Astrocyte (in vitro differentiated cells and primary cell): ENCODE measurements at places on chromosomes 7 and 10.
A peak's percentile ranks its signal among the peaks of the same experiment; 100 is the strongest.

DNA sequence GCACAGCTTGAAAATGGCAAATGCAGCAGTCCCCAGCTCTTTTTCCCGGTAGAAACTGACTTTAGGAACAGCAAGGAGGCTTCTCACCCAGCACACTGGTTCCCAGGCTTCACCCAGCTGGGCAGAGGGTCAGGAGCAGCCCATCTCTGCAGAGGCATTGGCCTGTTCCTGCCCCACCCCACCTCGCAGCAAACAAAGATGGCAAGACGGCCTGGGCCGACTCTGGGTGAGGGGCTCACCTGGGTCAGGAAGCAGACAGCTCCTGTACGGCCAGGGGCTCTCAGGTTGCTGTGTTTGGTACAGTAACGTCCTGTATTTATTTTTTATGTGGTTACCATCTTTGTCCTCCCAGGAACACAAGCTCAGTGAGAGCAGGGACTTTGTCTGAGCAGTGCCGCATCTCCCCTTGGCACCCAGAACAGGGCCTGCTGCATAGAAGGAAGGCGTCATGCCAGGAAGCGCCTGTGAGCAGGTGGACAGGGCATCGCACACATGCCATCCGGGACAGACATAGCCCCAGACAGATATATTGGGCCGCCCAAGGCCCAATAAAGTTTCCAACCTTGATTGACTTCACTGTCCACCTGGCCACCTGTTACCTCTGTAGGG lies 585.0 kb upstream of the FOXK1 start:
- DNase-seq = no peak

- no peak for DNase-seq
Observed at GRCh38 chr10:6445671-6446316, 134.3 kb downstream of the PRKCQ start.

GRCh38 chr7:73652541-73652949 lies 15.1 kb upstream of the VPS37D start:
- DNase-seq = no peak

DNA sequence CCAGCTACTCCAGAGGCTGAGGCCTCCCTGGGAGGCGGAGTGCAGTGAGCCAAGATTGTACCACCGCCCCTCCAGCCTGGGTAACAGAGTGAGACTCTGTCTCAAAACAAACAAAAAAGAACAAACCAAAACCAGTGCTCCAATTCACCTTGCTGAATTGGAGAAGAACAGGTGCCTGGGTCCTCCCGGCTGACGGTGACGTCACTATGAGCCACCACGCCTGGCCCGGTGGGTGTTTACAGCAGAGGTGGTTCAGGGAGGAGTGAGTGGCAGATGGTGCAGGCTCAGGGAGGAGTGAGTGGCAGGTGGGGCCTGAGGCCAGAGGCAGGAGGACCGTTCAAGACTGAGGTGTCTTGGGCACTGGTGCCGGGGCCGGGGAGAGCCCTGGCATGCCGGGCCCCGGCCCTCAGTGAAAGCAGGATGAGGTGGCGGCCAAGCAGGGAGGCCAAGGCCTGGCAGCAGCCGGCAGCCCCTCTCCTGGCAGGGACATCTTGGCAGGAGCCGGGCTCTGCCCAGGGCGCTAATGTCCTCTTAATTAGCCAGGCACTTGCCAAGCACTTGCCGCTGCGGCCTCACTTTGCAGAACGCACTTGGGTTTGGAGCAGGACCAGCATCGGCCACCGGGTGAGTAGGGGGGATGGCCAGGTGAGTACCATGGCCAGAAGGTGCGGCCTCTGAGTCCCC lies 162.8 kb upstream of the TNRC18 start:
- DNase-seq = no peak

DNA sequence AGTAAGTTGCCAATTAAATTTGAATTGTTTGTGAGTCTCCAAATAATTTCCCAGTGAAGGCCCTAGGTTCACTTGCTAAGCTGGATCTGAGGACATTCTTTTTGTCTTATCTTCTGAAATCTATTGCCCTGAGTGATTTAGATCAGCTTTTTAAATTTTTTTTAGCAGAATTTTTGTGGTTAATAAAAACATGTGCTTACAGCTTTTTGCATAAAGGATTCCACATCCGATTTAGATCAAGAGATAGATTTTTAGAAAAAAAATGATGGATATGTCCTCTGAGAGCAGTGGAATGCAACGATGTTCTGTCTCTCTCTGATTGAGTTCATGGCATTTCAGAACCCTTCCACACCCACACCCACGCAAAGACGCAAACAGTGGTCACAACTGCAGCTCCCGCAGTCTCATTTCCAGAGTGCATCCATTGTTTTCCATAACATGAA lies 358.8 kb downstream of the SUGCT start:
- peak; percentile 22 for DNase-seq

DNA sequence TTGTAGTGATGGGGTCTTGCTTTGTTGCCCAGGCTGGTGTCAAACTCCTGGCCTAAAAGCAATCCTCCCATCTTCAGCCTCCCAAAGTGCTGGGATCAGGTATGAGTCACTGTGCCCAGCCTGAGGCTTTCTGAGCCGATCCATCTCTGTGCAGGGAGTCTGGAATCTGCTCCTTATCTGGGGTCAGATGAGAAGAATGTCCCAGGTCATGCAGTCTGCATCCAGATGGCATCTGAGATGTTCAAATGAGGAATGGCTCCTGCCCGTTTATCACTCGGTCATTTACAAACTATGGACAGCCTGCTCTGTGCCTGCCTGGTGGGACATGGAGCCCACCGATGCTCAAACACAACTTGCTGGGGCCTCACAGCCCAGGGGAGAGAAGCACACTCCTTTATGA lies 11.1 kb upstream of the SLC18A3 start:
- DNase-seq = no peak

GRCh38 chr7:8143151-8143874 lies 118.7 kb downstream of the ICA1 start:
- no peak for DNase-seq

- peak; percentile 7 for DNase-seq
Observed at GRCh38 chr10:62464308-62464707, 90.1 kb downstream of the ZNF365 start.

- DNase-seq = no peak
Observed at GRCh38 chr10:103916876-103917275, 1.1 kb downstream of the STN1 start.

GRCh38 chr7:33642312-33642711 lies 263.0 kb upstream of the BMPER start:
- no peak for DNase-seq

DNA sequence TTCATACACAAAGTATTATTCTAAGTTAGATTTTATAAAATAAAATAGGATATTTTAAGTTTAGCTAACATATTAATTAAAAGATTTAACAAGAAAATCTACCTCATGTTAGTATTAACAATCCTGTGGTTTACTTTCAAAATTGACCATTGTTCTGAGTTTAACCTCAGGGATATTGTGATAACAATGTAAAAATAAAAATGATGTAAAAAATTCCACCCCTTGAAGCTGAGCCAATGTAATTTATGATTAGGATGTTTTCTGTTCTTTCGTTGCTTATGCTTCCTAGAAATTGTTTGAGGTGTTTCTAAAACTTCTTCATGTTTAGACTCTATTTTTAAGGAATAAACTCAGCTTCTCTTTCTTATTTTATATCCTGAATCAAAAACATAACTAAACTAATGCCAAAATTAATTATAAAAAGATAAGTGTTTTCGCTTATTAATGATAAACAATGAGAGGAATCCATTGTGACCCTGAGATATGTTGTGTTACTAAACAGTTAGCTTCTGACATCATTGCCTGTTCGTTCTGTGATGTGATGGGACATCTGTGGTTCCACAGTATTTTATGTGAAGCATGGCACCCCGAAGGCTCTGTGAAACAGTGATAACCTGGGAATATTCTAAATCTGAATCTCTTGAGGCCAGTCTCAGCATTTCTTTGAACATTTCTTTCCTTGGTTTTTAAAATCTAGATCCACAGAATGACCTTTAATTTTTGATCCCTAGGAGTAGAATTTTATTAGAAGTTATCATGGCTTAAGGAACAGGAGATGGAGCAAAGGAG lies 340.8 kb downstream of the ARL4A start:
- no peak for DNase-seq

DNA sequence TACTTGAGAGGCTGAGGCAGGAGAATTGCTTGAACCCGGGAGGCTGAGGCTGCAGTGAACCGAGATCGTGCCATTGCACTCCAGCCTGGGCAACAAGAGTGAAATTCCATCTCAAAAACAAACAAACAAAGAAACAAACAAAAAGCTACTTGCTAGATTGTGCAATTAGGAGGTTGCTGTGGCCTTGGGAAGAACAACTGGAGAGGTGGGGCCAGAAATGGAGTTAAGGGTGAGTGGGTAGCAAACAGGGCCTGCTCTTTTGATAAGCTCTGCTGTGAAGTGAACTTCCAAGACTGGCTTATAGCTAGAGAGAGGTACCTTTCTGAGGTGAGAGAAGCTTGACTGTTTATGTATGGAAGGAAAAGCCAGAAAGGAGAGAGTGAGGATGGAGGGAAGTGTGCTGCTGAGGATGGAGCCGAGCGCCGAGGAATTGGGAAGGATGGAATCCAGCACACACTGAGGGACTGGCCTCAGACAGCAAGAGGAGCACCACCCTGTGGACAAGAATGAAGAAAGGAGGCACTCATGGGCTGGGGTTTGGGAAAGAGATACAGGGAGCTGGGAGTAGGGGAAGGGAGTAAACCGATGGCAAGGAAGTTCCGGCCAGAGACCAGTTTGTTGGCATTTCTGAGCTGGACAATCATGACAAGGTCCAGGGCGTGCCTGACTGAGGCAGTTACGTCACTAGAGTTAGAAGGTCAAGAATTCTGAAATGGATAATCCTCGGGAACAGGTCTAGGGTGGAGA lies 7.0 kb upstream of the RPEL1 start:
- peak; percentile 34 for DNase-seq

- DNase-seq = peak; percentile 53
Observed at GRCh38 chr10:69065406-69066361, 22.2 kb upstream of the SRGN start.

DNA sequence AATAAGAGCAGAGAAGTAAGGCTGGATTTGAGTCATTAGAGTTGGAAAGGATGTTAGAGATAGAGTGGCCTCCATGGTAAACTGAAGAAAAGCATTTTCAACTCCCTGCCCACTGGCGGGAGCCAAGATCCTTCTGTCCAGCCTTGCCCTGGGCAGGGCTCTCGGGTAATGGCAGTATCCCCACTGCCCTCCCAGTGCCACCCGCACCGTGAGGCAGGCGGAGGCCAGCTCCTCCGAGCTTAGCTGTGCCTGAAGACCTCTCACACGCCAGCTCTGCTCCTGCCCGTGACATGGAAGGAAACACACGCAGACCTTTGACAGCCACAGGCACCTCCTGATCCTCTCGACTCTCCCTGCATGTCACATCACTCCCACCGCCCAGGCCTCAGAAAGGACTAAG lies 22.3 kb downstream of the BCCIP start:
- DNase-seq = no peak

- no peak for DNase-seq
Observed at GRCh38 chr7:98194186-98194585, 17.1 kb upstream of the BHLHA15 start.

DNA sequence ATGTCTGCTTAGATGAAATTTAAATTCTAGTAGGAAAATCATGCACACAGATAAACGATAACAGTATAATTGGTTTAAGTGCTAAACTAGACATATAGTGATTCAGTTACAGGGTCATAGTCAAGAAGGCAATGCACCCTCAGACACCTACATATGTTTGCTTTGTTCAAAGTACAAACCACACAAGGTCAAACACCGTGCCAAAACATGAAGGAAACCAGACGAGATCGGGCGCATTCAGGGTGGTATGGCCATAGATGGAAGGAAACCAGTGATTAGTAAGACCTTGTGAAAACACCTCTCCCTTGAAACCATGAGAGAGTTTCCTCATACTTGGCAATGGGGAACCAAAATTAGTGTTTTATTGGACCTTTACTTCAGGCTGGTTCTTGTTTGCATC lies 906.9 kb downstream of the PCDH15 start:
- DNase-seq = no peak

DNA sequence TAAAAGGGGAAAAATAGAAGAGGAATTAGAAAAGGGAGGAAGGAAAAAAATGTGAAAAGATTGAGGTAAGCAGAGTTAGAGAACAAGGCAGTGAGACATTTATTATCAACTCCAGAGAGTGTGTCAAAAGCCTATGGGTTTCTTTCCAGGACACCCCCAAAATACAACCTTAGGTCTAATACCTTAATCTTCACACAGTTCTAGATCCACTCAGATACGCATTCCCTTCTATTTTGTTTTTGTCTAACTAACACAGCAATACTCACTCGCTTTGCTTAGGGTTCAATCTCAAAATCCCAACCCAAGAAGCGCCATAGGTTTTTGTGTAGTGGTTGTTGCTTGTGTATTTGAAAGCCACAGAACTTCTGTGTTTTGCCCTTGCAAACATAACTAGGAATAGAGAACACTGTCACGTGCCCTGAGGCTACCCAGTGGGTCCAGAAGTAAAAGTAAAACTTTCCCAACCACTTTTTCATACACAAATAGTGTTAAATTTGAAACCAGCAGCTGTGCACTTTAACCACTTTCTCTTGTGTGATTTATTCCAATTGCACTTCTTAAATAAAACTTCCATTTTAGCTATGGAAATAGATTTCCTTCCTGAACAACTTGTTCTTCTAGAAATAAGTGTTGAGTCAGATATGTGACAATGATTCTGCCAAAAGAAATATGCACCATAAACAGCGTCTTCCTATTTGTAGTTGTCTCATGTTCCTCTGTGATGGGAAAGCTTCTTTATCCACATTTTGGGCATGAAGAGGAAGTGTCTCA lies 414.7 kb upstream of the GHITM start:
- no peak for DNase-seq

DNA sequence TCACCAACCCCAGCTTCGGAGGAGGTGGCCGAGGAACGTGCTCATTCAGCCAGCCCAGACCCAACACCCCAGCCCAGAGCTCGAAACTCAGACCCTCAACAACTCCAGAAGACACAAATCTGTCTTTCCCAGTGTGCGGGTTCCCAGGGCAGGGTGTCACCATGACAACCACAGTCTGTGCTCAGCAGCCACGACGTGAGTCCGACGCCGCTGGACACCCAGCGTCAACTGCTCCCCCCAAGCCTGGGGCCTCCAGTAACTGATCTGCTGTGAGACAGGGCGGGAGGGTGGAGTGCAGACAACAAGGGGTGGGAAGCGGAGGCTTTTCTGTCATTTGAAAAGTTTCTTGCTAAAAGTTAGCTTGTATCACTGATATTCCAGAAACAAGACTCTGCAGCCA lies 167.2 kb downstream of the MAD1L1 start:
- DNase-seq = no peak

DNA sequence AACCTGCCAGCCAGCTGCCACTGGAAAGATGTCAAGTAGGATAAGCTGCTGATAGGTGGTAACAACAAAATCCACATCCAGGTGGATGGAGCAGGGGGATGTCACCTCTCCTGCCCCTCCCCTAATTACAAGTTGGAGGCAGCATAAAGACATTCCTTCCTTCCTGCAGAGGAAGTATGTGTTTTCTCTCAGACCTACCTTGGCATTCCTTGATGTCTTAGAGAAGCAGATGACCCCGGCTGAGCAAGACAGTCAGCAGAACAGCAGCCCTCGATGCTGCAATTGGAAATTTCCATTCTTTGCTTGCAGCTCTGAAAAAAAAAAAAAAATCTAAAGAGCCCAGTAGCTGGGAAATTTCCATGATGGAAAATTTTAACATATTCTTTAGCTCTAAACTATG lies 137.5 kb upstream of the MKLN1 start:
- DNase-seq = no peak
